ENCODE measurements at places on chromosomes 2 and 18.
A peak's percentile ranks its signal among the peaks of the same experiment; 100 is the strongest.

GRCh38 chr18:30248056-30248455 is 794.5 kb downstream of the DSC3 start:
- no peak for DNase-seq

DNA sequence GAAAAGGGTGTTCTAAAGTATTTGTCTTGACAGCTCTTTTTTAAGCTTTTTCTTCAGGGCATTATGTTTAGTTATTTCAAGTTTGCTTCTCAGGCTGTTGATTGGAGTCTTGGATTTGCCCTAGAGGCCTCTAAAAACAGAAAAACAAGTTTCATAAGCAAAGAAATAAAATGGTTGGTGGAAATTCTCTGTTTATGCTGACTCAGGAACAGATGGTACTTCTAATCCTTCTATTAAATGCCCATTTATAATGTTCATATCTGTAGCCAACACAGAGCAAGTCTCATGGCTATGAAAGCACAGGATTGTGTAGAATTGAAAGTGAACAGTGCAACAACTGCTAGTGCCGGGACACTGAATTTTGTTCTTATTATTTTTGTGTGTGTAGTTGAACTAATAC is 60.4 kb downstream of the KCNJ3 start:
- no peak for DNase-seq

DNA sequence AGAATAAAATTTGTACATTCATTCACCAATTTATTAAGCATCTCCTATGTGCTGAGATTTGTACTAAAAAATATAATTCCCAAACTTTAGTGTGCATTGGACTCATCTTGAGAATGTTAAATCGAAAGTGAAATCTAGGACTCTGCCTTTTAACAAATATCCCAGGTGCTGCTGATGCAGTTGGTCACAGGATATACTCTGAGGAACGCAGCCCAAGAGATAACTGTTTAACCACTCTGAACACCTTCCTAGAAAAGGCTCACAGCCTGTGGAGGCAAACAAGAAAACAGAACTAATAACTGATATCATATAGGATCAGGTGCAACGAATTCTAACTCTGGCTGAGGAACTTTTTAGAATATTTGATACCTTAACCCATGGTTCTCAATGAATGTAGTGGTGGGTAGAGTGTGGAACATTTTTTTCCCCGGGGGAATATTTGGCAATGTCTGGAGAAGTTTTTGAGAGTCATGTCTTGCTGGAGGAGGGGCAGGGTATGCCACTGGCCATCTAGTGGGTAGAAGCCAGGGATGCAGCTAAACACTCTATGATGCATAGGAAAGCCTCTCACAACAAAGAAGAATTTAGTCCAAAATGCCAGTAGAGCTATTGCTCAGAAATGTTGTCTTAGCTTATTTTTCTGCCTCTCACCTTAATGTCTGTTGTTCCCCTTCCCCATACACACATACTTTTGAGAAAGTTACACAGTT is 96.5 kb downstream of the EHBP1 start:
- DNase-seq: no peak

DNA sequence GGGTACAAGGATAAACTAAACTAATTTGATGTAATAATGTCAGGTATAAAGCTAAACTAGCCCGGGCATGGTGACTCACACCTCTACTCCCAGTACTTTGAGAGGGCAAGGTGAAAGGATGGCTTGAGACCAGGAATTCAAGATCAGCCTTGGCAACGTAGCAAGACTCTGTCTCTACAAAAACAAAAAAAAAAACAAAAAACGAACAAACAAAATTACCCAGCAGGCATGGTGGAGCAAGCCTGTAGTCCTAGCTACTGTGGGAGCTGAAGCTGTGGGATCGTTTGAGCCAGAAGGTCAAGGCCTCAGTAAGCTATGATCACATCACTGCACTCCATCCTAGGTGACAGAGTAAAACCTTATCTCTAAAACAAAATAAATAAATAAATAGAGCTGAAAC is 131.8 kb upstream of the KYNU start:
- no peak for DNase-seq

- no peak for DNase-seq
These were observed 77.9 kb upstream of the B3GNT7 start for GRCh38 chr2:231317579-231317978.

GRCh38 chr2:241179899-241180298 is 8.6 kb upstream of the ANO7 start:
- DNase-seq: no peak

- no peak for DNase-seq
These were observed 87.8 kb downstream of the KCTD1 start for GRCh38 chr18:26460449-26461091.

- no peak for DNase-seq
These were observed 151.0 kb upstream of the NDUFV2 start for GRCh38 chr18:8951491-8951890.

DNA sequence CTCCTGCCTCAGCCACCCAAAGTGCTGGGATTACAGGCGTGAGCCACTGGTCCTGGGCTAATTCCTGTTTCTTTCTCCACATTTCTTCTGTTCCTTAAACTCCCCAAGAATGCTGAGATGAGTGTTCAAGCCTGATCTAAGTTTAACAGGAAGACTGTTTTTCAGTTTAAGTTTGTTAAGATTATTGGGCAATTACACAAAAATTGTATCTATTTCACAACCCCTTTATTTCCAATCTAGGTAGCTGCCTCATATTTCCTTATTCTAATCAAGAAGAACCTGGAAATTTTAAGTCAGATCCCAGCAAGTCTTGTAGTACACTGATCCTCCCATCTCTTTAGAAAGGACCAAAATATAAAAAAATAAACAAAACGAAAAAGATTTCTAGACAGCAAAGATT is 11.7 kb downstream of the SFT2D3 start:
- no peak for DNase-seq

GRCh38 chr2:171595456-171595855 is 73.2 kb downstream of the CYBRD1 start:
- no peak for DNase-seq

- DNase-seq: no peak
These were observed 636.9 kb downstream of the PLCL1 start for GRCh38 chr2:198441246-198441645.

- peak; percentile 64 for DNase-seq
These were observed 112.1 kb downstream of the KLHL29 start for GRCh38 chr2:23497063-23497462.

- DNase-seq: no peak
These were observed 445.6 kb upstream of the SPRED2 start for GRCh38 chr2:65878011-65878340.

GRCh38 chr2:54720563-54720962 is 2.9 kb upstream of the EML6 start:
- no peak for DNase-seq

GRCh38 chr2:150591496-150592285 is 104.2 kb upstream of the RND3 start:
- no peak for DNase-seq

DNA sequence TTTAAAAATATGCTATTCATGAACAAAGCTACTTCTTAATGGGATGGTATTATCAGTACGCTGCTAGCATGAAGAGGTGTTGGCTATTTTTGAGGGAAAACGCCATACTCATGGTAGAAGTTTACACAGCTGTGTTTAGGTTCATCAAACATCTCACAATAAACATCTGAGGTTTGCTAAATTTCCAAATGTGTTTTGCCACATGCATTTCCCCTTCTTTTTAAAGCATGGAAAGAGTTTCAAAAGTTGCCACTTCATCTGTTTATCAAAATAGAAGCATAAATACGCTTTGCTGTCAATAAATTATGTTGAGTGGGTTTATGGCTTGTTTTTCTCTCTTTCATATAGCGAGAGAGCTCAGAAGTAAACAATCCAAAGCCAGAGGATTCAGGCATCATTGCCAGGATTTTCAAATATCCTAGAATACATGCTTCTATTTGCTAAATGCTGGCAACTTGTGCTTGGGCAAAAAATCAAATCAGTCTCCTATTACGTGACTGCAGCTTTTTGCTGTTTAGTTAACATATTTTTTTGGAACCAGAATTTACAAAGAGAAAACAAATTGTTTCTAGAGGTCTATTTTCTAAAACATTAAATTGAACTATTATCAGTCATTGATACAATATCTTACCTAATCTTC is 1919.9 kb upstream of the LRRTM1 start:
- DNase-seq: no peak

DNA sequence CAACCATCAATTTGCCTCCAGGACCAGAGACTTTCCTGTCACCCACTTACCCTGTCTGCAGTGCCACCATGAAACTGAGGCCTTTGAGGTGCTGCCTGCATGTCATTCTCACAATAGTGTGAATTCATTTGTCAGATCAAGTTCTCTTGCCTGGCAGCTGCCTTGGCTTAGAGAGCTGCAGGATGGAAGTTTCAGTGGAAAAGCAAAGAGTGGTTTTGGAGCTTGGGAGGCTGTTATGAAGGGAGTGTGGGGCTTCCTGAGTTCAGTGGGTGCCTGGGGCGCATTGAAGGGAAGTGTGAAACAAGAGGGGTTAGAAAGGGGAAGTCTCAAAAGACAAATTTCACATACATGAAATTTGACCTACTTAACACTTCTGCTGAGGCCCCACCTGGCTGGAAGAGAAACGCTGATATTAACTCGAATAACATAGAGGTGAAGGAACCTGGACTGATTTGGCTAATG is 7.9 kb upstream of the LBH start:
- DNase-seq: no peak

GRCh38 chr2:234491281-234491680 is 5.6 kb downstream of the ARL4C start:
- DNase-seq: no peak

DNA sequence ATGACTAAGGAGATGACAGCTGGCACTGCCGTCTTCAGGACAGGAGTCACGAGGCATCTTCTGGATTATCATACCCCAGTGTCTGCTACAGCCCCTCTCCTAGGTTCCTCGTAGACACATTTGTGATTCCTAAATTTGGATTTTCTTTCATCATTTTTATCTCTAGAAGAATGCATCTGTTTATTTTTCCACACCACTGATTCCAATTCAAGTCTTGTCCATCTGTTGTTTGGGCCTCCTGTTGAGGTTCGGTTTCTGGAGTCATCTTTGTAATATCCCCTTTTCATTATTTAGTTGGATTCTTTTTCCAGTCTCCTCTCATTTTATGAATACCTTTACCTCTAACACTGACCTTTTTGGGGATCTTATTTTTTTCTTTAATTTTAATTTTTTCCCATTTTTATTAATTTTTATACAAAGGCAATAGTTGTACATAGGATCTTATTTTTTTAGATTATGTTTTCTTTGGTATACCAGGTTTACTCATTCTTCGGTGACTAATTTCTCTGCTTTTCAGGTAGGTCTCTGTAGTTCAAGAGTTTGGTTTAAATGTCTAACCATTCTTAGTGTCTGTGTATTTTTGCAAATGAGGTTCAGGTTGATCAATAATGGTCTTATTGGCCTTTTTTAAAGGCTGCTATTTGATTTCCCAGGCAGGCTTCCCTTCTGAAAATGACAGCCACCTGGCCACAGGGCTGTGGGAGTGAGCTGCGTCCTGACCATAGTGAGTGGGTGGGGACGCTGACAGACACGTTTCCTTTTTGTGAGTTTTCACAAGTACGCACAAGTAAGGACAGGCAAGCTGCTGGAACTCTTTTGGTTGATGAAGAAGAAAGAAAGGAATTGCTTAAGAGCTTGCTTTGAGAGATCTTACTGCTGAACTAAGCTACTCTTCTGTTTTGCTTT is 34.5 kb downstream of the FARP2 start:
- no peak for DNase-seq

- no peak for DNase-seq
These were observed 237.8 kb downstream of the WDR7 start for GRCh38 chr18:56888978-56889377.

DNA sequence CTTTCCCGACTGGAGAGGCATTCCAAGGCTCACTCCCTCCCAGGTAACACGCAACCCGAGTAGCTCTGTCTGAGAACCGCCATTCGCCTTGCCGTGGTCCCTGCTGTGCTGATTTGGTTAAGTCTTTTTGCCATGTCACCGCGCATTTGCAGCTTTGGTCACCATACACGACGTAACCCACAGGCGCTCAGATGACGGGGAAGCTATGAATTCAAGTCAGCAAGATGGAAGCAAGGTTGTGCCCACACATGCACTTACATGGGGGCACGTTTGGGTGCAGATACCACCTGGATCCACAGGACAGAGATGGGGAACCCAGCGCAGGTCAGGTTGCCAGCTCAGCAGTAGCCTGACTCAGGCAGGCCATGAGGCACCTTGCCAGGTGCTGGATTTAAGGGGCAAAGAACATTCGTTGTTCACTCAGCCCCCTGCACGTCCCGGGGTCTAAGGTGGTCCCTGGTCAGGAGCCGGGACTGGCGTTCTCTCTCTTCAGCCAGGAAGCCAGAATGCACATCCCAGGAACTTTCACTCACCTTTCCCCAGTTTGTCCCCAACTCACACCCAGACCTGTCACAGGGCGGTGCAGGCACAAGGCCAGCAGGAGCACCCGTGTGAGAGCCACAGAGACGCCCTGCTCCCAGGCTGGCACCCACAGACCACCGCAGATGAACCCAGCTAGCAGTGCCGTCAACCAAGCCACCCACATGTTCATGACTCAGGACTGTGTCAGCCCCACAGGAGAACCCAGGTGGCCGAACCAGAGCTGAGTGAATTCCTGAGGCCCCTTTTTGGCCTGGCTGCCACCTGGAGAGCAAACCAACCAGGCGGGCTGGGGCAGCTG is 19.9 kb downstream of the SNED1 start:
- DNase-seq: no peak

- DNase-seq: no peak
These were observed 1120.1 kb upstream of the FAM98A start for GRCh38 chr2:34719206-34719605.

DNA sequence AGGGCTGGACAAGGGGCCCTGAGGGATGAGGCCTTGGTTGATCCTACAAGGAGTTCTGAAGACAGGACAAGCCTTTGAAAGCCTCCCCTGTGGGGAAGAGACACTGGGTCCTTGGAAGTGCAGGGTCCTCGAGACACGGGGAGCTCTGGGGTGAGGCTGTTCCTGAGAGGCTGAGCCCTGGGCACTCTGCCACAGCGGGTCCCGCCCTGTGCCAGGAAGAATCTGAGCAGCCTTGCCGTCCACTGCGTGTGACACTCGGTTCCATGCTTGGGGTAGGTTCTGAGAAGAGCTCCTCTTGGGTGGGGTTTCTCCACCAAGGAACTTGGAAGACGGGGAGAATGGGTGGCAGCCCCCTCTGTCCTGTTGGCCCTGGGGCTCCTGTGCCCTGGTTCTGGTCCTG is 13.9 kb downstream of the SNTG2 start:
- no peak for DNase-seq

DNA sequence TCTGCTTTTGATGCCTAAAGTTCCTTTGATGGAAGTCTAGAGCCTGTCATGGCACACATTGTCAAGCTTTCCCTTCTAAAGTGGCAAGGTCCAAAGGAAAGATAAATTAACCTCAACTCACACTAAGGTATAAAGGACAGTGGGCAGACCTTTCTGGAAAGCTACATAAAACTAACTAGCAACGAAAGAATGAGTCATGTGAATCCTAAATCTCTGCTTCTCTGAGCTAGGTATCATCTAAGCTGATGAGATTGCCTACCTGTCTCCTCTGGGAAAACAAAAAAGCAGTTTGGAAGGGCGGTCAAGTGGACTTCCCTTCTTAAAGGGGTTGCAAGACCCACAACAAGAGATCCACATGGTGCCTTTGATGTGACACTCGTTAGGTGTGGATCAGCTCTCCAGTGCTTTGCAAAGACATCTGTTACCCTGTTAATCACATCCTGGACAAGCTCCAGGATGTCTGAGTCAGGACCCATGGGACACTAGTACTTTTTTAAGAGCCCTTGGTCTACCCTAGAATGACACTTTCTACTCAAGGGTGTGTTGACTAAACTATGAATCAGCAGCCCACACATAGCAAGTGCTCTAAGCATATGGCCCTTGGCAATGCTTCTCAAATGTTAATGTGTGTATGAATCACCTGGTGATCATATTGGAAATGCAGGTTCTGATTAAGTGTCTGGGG is 173.5 kb downstream of the ALK start:
- peak; percentile 95 for DNase-seq

- no peak for DNase-seq
These were observed 131.7 kb downstream of the LYPD6B start for GRCh38 chr2:149170156-149170555.

Data from stromal cell of bone marrow (primary cell).